ENCODE measurements at places on chromosomes 1 and 21.

- no peak for DNase-seq
These were observed 6.4 kb upstream of the SMCP start for GRCh38 chr1:152871731-152872126.

- no peak for DNase-seq
These were observed 41.9 kb upstream of the IL19 start for GRCh38 chr1:206728697-206728987.

DNA sequence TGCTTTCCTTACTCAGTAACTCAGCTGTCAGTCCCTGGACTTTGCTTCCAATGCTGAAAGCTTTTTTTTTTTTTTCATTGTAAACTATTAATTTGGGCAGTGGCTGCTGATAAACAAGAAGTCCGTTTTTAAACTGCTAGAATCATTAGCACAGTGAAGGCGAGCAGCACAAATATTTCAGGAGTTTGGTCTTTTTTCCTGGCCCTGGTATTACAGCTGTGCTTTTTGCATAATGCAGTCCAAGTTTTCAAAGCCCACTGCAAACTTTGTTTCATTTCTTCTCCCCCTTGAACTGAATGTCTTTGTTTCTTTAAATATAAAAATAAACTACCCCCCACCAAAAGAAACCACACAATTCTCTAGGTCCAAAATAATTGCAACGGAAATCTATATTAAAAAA, 6.6 kb downstream of the GLIS1 start:
- no peak for DNase-seq

GRCh38 chr1:70143048-70143659, 62.2 kb downstream of the LRRC40 start:
- DNase-seq, result no peak

- DNase-seq, result no peak
These were observed 34.5 kb downstream of the LRRN2 start for GRCh38 chr1:204650911-204651570.

DNA sequence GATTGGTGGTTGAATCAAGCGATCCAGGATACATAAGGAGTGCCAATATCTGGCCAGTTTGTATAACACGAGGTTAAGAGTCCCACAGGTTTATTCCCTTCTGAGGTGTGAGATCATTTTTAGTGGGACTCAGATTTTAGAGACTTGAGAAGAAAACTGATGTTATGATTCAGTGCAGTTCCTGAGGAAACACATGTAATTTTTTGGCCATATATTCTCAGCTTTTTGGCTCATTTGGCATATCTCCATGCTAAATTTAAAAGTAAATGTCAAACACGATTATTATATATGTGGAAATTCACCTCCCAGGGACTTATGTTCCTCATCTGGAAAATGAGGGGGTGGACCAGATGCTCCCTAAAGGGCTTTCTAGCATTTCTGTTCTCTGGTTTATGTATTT, 39.2 kb upstream of the SERBP1 start:
- no peak for DNase-seq

DNA sequence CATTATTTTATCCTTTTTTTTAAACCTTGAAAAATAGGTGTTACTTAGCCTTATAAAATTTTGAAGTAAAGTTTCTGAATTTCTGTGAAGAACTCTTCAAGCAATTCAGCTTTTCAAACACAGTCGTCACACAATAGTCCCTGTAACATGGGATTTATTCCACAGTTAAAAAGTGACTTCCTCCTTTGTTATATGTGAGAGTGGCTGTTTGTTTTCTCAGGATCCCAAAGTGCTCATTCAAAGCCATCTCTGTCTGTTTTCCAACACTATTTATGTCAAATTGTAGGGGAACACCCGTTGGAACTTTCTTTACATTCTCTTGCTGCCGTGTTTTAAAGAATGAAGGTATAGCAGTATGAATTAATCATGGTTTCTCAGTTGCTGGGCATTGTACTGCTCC, 80.8 kb upstream of the GPR52 start:
- DNase-seq, result no peak

DNA sequence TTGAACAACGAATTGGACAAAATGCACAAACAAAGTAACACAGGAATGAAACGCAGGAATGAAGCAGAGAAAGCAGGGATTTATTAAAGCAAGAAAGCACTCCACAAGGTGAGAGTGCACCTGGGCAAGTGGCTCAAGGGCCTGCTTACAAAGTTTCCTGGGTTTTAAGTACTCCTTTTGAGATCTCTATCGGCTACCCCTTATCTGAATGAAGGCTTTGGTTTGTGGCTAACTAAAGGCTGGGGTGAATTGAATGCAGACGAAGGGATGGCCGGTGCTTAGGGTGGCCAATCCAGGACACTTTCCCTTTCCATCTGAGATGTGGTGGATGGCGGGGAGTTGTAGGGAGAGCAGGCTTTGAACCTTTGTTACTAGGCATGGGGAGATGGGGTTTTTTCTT, 151.4 kb upstream of the KIAA0040 start:
- no peak for DNase-seq

GRCh38 chr1:110962892-110963690, 631 bp downstream of the LRIF1 start:
- peak; percentile 65 for DNase-seq

DNA sequence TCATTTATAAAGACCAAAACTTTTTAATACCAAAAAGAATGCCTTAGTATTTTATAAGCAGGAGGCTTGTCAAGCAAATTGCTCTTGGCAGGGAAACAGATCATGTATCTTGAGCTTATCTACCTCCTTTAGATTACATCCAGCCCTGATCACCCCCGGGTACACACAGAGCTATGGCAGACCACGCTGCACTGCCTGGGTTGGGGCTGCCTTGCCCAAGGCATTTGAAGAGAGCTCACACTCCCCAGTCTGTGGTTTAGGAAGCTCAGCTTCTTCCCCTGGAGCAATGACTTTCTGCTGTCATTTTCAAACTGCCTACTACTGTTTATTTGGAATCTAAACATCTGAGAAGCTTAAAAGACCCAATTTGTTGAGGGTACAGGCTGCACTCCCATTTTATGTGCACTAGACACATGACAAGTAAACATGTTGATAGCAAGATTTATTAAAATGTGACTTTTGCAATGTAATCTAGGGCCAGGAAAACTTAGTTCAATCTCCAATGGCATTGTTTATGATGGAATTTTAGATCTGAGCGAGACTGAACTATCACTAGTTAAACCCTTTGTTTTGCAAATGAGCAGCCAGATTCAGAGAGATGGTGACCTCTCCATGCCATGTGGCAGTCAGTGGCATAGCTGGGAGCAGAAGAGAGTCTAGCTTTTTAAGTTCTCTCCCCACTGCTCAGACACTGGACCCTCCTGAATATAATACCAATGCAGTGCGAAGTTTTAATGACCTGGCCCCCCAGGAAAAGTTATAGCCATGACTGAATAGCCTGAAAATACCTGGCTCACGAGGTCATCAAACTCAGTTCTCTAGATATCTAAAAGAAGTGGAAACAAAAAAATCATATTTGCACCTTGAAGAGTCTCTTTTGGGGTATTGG, 214.9 kb downstream of the HLX start:
- DNase-seq, result no peak

DNA sequence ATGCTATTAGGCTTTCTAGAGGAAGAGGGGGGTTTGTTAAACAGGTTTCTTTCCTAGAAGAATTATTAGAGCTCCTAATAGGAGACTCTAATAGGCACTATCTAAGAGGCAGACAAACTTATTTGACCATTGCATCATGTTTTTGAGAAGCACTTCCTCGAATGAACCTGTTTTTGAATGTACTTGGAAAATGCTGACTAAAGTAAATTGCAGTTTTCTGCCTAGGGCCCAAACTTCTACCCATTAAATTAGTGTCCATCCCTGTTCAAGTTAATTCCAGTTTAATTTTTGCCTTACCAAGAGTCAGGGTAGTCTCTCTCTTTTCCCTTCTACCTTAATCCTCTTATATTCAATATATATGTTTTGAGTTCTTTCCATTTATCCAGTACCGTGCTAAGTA, 1029.6 kb downstream of the TTLL7 start:
- DNase-seq, result no peak

GRCh38 chr1:27388337-27389005, 4.0 kb upstream of the GPR3 start:
- DNase-seq, result peak; percentile 60

- DNase-seq, result no peak
These were observed 263.5 kb downstream of the SETD4 start for GRCh38 chr21:35796844-35797243.

DNA sequence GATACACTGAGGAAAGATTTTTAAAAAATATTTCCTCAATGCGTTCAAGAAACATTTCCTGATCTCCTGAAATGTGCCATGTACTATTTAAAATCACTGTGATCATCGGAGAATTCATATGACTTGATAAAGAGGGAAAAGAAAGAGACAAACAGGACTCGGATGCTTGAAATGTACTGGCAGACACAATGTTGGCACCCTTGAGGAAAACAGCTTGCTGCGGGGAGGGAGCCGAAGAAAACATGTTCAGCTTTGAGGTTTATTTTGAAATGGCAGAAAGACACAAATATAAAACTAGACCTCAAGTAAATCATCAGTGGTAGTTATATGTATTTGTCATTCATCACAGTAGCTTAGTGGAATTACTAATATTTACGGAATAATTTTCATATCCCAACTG, 100.9 kb upstream of the BRINP3 start:
- DNase-seq, result no peak

- DNase-seq, result no peak
These were observed 11.7 kb downstream of the COL6A2 start for GRCh38 chr21:46109313-46110221.

GRCh38 chr1:26690157-26690556, 5.7 kb upstream of the ARID1A start:
- no peak for DNase-seq

- DNase-seq, result no peak
These were observed 1.2 kb downstream of the ACBD3 start for GRCh38 chr1:226185141-226186036.

DNA sequence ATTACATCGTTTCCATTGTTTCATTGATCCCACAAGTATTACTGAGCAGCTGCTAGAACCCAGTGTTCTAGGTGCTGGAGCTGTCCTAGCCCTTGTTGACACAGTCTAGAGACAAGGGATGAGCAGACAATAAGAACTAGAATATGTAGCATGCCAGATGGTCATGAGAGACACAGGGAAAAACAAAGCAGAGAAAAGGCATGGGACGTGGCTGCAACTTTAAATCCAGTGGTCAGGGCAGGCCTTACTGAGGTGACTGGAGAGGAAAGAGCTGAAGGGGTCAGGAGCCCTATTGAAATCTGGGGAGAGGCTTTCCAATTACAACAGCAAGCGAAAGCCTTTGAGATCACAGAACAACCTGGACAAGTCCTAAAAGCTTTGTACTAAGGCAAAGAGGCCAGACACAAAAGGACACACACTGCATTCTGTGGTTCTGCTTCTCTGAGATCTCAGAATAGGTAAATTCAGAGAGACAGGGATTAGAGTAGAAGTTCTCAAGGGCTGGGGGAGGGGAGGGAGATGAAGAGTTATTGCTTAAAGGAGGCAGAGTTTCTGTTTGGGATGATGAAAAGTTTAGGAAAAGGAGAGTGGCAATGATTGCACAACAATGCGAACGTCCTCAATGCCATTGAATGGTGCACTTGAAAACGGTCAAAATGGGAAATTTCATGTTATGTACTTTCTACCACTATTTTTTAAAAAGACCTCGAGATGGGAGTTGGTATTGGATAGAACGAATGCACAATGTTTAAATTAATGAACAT, 467.4 kb upstream of the VAMP3 start:
- DNase-seq, result no peak

DNA sequence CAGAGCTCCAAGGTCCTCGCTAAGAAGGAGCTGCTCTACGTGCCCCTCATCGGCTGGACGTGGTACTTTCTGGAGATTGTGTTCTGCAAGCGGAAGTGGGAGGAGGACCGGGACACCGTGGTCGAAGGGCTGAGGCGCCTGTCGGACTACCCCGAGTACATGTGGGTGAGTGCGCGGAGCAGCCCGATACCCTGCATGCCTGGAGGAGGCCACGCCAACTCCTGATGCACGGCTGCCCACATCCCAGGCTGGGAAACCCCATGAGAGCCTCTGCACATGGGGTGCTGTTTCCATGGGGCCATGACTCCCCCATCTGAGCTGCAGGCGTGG, 43.0 kb upstream of the TRAPPC10 start:
- DNase-seq, result no peak

DNA sequence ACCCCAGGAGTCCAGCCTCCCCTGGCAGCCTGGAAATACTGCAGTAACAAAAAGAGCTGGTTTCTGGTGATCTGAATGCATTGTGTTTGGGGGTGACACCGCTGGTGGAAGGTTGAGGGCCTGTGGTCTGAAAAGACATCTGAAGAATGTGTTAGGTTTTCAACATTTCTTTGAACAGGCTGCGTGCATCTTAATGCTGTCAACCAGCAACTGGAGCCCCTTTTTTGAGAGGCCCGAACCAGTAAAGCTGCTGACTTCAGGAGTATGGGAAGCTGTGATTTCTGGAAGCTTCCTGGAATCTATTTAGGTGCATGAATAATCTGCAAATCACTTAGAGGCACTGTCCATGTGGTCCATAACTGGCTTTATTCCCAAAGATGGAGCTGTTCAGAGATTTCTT, 17.0 kb downstream of the ATP5PO start:
- no peak for DNase-seq

DNA sequence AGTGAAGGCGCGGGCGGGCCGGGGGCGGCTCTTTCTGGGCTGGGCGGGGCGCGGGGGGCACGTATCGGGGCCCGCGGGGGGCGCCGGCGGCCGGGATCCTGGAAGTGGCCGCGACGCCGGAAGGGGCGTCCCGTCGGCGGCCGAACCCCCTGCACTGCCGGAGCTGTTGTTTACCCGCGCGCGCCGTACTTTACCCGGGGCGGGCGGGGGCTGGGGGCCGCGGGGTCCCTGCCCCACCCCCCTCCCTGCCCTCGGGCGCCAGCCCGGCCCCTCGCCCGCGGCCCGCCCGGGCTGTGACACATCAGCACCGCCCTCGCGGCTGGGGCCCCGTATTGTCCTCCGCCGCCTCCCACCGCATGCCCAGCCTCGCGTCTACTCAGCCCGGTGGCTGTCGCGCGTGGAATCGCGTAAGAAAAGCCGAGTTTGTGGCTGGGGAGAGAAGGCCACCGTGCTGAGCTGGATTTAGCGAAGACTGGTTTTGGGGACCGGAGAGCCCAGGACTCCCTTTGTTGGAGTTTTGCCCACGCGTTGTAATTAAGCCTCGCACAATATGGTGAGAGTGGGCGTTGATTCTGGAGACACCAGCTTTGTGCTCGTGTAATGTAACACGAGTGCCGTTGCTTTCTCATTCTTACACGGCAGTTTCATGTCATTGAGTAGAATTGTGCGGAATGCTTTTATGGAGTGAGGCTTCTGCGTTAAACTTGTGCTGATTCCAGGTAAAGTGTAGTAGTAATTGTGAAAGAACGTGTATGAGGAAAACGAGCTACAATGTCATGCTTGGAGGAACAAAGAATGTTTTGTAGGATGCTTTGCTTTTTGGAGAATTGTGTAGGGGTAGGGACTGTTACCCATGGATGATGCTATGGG, 559 bp downstream of the BACH1 start:
- DNase-seq, result peak; percentile 77

GRCh38 chr21:34707876-34708325, 39.1 kb downstream of the CLIC6 start:
- DNase-seq, result peak; percentile 57

GRCh38 chr1:111727056-111727455, 12.1 kb downstream of the INKA2 start:
- DNase-seq, result no peak

GRCh38 chr1:199041173-199041914, 402.5 kb downstream of the PTPRC start:
- DNase-seq, result no peak
